ENCODE measurements at places on chromosomes 2 and 18. TPM values are rescaled to one million over a fixed set of nuclear protein-coding genes. Genes with fewer than 3 reads are reported as not detected.

Gene SOX11
- 3.4 TPM for total RNA-seq

Gene SLC19A3
- total RNA-seq, result 0.21 TPM

Gene ZNF24
- total RNA-seq, result 29.3 TPM

Gene SIX3
- not detected for total RNA-seq

Gene NPHP1
- 5.5 TPM for total RNA-seq

Gene HOXD12
- not detected for total RNA-seq

Gene EPB41L3
- total RNA-seq, result 0.63 TPM

Gene GAL3ST2
- not detected for total RNA-seq

Gene CHRNG
- not detected for total RNA-seq

Gene SERPINB4
- not detected for total RNA-seq

Gene ZNF385B
- total RNA-seq, result 0.44 TPM

Gene CD8B2
- total RNA-seq, result not detected

Gene FIGN
- total RNA-seq, result 4.4 TPM

Gene ACKR3
- total RNA-seq, result 1.8 TPM

Gene KCNG2
- not detected for total RNA-seq

Gene MOCOS
- 1.6 TPM for total RNA-seq

Gene WIPF1
- total RNA-seq, result 5.8 TPM

Gene HOXD4
- 0.82 TPM for total RNA-seq
